H54 (cell line): ENCODE measurements at places on chromosomes 4 and X.
A peak's percentile ranks its signal among the peaks of the same experiment; 100 is the strongest.

DNA sequence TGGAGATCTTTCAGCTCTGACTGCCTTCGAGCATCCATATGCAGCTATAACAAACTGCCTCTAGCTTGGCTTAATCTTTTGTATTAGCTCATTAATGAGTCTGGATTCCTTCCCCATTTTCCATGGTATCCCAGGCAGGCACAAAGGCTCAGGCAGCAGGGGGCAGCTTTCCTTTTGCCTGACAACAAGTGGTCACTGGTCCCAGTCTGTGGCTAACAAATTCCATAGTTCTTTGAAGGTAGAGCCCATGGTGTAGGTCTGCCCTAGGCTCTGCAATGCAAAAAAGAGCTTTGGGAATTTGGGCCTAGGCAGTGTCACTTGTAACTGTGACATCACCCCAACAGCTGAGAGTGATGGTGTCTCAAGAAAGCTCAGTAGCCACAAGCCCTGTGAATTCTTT, 234.4 kb upstream of the GPC4 start:
- no peak for DNase-seq

- no peak for DNase-seq
Measured at GRCh38 chr4:145816091-145816490, 122.5 kb downstream of the ZNF827 start.

- DNase-seq = no peak
Measured at GRCh38 chrX:103791228-103791627, 14.6 kb downstream of the PLP1 start.

GRCh38 chr4:53929955-53930798, 134.2 kb downstream of the CHIC2 start:
- peak; percentile 19 for DNase-seq

DNA sequence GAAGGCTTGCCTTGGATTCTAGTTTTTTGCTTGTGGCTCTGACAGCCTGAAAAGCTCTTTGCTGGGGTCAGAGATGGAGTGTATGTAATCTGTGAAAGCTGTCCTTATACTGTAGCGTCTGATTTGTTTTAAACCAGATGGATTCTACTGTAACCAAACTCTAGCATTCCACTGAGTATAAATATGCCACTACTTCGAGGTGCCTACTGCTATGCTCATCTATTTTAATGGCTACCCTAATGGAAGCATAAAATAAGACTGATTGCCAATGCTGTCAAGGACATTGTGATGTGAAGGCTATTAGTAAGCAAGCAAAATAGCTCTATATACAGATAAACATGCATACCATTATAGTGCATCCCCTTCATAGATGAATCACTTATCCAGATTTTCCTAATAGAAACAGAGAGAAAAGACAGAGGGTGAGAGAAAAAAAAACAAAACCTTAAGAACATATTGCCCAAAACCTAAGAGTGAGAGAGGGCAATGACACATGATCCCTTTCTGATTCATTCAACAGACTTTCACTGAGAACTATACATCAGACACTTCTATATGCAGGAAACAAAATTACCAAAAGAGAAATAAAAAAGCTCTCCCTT, 1025.8 kb upstream of the LCORL start:
- no peak for DNase-seq

DNA sequence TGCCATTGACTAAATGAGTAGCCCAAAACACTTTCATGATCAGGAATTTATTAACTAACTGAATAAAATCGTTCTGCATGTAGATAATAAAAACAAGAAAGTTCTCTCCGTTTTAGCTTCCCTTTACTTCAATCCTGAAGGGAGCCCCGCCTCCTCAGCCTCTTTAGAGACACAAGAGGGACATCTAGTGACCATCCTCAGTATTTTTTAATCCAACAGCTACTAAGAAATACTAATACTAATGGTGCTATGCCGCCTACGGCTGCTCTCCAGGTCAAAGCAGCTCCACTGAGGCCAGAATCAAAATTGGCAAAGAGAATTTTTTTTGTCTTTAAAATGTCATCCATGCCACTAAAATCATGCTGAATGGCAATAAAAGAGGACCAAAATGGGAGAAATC, 3.2 kb upstream of the PCDH19 start:
- DNase-seq = peak; percentile 35

DNA sequence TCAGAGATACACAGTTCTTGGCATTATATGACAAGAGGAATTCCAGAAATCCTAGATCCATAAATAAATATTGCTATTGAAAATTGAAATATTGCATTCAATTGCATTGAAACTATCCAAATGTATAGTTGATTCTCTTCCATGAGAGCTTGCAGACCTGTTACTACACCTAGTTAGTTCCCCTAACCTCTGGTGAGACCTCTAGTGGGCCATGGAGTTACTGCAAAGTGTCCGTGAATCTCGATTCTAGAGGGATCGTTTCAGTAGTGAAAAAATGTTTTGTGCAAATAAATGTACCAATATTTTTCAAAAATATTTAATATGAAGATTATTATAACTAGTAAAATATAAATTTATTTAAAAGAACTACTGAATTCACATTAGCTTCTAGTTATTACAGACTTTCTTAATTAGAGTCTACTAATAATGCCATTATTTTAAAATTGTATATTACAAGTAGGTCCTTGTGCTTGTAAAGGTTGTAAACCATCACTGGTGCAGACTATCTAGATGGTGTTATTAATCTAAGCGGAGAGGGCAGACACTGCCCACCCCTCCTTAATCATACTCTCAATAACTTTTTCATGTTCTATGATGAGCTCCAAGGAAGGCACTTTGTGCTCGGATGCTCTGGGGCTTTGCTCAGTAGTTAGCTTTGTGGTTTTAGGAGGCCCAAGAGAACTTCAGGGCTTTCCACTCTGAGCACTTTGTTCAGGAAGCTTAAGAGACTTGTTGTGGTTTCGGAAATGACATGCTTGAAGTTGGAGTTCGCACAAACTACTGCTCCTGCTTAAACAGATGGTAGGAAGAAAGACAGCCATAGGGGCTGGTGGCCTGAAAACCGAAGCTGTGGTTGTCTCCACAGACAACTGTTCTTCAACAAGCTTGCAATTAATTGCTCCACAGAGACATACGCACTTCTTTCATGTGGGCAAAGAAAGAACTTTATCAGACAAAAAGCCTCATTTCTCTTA, 42.8 kb downstream of the IL21 start:
- DNase-seq = no peak

DNA sequence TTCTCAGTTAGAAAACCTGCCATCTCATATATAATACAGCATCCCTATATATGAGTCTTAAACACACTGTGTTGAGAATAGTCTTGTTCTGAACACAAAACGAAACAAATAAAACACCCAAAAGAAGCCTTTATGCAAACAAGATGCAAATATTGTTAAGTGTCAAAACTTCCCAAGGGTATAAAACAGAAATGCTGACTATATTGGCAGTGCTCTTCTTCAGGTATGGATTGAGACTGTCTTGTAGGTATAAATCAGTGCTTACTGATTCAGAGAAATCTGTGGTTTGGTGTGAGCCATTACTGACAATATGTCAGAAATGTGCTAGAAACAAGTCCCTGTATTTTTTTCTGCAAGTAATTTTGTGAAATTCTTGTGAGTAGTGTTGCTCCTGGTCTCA, 82.8 kb upstream of the CTSO start:
- no peak for DNase-seq

GRCh38 chrX:30570505-30570904, 7.1 kb downstream of the TASL start:
- no peak for DNase-seq

GRCh38 chr4:70833675-70834074, 6.0 kb downstream of the GRSF1 start:
- no peak for DNase-seq
